ENCODE measurements at places on chromosomes 2 and 18.

- DNase-seq, result no peak
Measured at GRCh38 chr2:41483982-41484857, 563.6 kb upstream of the PKDCC start.

DNA sequence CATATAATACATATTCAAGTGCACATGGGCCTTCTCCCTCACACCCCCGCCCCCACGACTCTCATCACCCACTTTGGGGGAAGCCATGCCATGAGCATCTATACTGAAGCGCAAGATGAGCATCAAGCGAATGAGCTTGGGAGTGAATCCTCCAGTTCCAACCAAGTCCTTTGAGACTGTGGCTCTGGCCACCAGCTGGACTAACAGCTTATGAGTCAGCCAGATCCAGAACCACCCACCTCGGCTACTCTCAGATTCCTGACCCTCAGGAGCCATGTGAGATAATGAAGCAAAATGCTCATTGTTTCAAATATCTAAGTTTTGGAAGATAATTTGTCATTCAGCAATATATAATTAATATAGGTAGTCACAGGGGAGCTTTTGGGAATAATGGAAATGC is 22.2 kb upstream of the IL1RL1 start:
- no peak for DNase-seq

- DNase-seq, result no peak
Measured at GRCh38 chr18:24770311-24771024, 310.0 kb downstream of the HRH4 start.

- no peak for DNase-seq
Measured at GRCh38 chr2:113720167-113720566, 36.3 kb downstream of the SLC35F5 start.

DNA sequence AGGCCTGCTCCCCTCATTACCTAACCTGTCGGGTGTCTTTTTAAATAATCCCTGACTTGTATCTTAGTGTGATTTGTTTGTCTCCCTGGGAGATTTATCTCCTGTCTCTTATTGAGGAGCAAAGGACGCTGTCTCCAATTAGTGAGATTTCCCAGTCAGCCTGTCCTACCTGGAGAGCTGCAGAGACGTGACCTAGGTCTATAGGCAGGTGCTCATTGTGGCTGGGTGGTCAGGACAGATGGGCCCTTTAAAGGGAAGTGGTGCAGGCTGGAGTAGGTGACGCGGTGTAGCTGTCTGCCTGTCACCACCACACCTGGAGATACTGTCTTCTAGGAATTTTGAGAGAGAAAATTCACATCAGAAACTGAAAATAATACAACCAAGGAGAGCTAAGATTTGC is 28.0 kb downstream of the PLB1 start:
- no peak for DNase-seq

DNA sequence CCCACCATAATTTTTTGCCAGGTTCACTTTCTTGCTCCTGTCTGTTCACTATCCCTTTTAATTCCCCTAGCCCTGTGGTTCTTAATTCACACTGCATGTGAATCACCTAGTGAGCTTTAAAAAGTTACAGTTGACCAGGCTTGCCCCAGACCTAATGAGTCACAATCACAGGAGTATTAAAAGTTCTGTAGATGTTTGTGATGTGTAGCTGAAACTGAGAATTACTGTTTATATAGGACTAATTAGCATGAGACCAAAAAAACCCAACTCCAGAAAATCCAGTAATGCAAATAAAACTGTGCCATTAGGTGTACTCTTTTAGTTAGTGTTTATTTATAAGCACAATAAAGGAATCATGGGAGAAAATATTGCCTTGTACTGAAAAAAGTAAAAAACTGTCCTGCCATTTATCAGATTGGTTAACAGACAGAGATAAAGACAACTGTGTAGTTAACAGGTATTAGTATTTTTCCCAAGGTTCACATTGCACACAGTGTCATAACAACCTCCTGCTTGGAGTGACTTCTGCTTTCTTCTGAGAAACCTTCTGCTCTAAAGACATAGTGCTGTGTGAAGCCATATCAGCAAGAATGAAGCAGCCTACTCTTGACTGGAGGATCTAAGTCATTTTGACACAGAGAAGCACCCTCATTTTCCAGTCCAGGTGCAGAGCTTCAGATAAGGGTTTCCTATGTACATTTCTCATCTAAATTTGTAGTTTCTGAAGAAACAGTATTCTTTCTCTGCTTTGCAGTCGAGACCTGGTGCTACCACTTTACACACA is 39.0 kb downstream of the VAPA start:
- DNase-seq, result peak; percentile 59

DNA sequence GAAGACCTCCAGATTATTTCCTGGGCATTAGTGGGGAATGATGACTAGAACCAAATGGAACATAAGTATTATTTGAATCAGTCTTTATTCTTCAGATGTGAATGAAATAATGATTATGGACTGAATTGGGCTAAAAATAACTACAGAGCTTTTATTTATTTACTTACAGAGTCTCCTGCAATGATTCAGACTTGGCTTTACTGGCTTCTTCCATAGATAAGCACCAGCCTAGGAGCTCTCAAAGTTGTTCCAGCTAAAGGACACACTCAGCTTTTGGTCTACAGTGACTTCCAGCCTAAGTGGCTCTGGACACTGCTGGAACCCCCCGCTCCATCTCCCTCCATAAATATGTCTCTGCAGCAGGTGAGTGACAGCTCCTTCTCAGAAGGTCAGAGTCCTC is 24.3 kb upstream of the ARHGAP25 start:
- DNase-seq, result no peak

DNA sequence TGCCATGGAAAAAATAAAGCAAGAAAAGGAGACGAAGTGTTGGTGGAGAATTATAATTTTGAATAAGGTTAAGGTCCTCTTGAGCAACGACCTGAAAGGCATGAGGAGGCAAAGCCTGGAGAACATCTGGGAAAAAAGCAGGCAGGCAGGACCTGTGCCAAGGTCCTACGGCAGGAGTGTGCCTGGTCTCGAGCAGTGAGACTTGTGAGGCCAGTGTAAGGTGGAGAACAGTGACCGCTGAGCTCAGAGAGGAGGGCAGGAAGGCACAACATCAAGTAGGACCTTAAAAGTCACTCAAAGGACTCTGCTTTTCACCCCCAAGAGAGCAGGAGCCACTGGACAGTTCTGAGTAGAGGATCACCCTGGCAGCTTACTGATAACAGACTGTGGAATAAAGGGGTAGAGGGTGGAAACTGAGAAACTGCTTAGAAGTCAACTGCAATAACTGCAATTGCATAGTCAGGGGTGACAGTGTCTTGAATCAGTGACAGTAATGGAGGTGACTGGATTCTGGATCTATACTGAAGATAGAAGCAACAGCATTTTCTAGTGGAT is 3.5 kb downstream of the NOL10 start:
- no peak for DNase-seq

DNA sequence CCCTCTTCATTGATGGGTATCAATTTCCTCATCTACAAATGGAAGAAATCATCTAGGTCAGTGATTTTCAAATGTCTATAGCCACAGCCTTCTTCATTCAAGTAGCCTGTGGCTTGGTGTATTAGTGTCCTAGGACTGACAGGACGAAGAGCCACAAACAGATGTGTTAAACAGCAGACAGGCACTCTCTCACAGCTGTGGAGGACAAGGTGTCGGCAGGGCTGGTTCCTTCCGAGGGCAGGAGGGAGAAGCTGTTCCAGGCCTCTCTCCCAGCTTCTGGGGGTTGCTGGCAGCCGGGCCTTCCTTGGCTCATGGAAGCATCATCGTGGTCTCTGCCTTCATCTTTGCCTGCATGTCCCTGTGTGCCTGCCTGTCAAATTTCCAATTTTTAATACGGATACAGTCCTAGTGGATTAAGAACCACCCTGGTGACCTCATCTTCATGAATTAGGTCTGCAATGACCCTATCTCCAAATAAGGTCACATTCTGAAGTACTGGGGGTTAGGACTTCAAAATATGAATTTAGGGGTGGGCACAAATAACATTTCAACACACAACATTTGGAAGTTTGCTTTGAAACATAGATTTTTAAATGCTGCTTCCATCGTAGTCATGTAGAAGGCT is 86.5 kb downstream of the PTGR3 start:
- DNase-seq, result no peak
